ENCODE measurements at places on chromosomes 5 and 9. TPM values are rescaled to one million over a fixed set of nuclear protein-coding genes. Genes with fewer than 3 reads are reported as not detected.

The GAPVD1 gene
- total RNA-seq, result 29.7 TPM

The WNK2 gene
- total RNA-seq, result 11.7 TPM

The SLC22A4 gene
- 3.4 TPM for total RNA-seq

The NME5 gene
- total RNA-seq, result 0.40 TPM

The CHSY3 gene
- total RNA-seq, result 1.7 TPM

The CDH6 gene
- total RNA-seq, result 1.8 TPM

The EIF4E1B gene
- not detected for total RNA-seq

The PCDHB16 gene
- 0.46 TPM for total RNA-seq

The CDX1 gene
- not detected for total RNA-seq

The FBXO10 gene
- total RNA-seq, result 2.6 TPM

The DNAI1 gene
- total RNA-seq, result not detected

The MPDZ gene
- 6.1 TPM for total RNA-seq

The SEMA5A gene
- 4.4 TPM for total RNA-seq

The SLC45A2 gene
- not detected for total RNA-seq

The CLIC3 gene
- 1.4 TPM for total RNA-seq

The POU5F2 gene
- 0.66 TPM for total RNA-seq

The CCDC192 gene
- not detected for total RNA-seq

The TIGD6 gene
- 3.8 TPM for total RNA-seq
